ENCODE measurements at places on chromosomes 5 and 9.

- DNase-seq, result no peak
Observed at GRCh38 chr5:55993013-55993412, 1.8 kb downstream of the IL6ST start.

GRCh38 chr9:114282507-114282906 is 40.4 kb upstream of the ORM1 start:
- no peak for DNase-seq

DNA sequence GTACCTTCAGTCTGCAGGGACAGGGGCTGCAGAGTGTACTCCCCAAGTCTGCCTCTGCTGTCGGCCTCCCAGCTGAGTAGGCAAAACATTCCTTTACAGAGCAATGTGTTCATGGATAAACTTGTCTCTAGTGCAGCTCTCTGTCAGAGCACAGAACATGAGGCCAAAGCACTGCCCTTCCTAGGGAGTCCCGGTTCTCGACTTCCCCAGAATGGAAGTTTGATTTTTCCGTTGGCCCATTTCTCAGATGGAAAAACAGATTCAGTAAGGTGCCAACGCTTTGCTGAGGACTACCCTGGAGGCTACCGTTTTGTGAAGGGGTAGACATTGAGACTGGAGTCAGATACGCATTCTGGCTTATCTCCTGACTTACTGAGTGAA is 422 bp upstream of the TRIM32 start:
- DNase-seq, result no peak

DNA sequence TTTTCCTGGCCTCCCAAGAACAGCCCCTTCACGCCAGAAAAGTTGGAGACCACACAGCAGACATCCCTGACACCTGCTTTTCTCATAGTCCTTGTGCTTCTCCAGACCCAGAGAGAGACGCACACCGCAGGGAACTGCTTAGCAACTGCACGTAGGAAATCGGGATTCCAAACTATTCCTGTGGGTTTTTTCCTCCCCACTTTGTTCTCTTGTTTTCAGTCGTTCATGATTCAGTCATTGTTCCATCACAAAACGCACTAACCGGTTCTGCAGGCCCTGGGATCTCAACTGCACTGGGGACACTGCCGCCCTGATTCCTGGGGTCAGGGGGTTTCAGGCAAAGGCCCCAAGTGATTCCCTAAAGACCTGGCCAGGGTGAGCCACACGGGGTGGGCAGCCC is 588.0 kb upstream of the KLF4 start:
- no peak for DNase-seq

GRCh38 chr5:78592735-78593386 is 55.7 kb downstream of the LHFPL2 start:
- no peak for DNase-seq

- no peak for DNase-seq
Observed at GRCh38 chr5:128193665-128194390, 110.3 kb downstream of the SLC12A2 start.

DNA sequence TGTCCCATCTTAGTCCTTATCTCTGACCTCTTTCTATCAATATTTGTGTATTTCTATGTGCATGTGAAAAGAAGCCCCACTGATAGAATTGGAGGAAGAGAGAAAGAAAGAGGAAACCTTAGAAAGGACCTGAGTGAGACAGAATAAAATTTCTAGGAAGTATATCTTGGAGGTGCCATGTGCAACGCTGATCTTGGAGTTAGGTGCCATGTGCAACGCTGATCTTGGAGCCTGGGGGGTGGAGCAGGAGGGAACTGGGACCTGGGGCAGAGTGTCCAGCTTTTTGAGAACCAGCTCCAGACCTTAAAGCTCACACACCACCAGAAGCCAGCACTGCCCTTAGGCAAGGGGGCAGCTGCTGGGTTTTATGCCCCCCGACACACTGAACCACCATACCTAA is 89.4 kb downstream of the SHC3 start:
- no peak for DNase-seq

- no peak for DNase-seq
Observed at GRCh38 chr9:136055715-136056545, 39.2 kb downstream of the NACC2 start.

GRCh38 chr5:103480246-103480645 is 82.3 kb downstream of the NUDT12 start:
- DNase-seq, result no peak

DNA sequence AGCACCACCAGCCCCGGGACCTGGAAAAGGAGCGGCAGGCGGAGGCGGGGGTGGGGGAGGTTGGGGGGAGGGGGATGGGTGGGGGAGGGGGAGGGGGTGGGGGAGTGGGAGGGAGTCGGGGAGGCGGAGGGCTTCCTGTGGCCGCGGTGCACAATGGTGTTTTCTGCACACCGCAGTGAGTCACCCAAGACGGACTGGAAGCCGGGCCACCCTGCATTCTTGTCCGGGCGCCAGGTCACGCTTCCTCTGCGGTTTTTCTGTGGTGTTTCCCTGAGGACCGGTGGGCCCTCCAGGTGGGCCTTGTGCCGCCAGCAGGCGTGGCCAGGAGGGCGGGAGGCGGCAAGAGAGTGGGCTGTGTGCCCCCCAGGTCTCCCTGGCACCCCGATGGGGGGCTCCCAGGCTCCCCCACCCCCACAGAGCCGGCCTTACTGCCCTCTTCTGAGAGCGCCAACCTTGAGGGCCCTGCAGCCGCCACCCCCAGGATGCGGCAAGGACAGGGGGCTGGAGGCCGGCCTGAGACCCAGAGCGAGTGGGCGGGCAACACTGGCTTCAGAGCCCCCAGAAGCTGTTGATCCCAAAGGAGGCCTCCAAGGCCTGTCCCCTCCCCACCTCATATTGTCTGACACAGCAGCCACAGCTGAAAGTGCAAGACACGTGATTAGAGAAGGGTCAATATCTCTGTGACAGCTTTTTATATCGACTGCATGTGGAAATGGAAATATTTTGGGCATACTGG is 11.1 kb downstream of the EXD3 start:
- no peak for DNase-seq

DNA sequence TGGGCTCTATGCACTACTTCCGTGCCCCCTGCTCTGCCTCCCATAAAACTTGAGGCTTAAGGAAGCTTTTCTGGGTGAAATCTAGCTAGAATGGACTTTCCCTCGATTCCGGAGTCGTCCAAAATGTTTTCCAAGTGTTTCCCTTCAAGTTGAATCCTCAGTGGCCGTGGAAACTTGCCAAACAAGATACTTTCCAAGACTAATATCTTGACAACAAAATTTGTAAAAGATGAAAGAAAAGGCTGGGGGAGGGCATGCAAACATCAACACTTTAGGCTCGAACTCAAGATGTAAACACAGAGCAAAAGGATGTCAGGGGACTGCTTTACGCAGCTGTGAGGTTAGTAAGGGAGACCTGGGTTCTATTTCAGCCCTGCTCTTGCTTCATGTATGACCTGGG is 482.8 kb upstream of the KLF4 start:
- DNase-seq, result no peak

DNA sequence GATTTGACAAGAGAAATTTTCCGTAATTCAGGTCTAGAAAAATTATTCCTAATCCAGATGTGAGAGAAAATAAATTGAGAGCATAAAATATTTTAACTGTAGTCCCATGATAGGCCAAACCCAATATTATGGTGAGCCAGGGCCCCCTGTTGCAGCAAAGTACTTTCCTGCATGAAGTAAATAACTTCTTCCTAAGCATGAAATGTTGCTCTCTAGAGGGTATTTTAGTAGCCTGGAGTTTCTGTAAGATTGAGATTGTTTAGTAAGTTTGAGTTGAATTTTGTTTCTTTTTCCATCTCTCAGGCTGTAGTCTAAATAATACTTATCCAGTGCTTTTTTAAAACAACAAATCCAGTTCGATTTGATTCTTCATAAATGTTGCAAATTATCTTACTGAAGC is 317.5 kb upstream of the MPDZ start:
- DNase-seq, result no peak

- no peak for DNase-seq
Observed at GRCh38 chr9:33040792-33041431, 15.8 kb downstream of the DNAJA1 start.

DNA sequence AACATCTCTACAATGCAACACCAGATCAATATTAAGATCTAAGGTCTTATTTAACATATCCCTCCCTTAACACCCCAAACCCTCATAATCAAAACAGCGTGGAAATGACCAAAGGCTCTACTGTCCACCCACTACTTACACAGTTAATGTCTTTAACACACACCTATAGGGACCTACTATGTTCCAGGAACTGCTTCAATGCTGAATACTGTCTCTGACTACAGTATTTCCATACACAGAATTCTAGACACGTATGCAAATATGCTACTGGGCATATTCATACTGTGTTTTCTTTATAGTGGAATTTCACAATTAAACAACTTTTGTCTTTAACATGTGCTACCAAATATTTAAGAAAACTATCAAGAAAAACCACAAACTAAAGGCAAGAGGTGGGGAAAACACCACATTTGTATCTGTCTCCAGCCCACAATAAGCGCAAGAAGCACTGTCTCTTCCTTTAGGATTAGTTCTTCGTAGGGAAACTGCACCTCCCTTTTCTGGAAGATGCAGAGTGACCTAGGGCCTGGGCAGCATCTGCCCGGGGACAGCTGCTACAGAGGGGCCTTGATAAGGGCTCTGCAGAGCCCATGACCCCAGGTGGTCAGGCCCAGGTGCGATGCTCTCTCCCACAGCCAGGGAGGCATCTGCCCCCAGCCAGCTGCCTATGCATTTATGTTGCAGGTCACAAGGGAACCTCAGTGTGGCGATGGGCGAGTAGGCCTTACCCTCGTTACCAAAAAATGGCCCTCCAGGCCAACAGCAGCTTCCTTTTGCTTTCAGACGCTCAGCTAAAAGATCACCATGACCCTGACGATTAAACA is 55.2 kb downstream of the PSMB7 start:
- DNase-seq, result no peak

- DNase-seq, result no peak
Observed at GRCh38 chr9:21470126-21470525, 12.0 kb downstream of the IFNE start.

DNA sequence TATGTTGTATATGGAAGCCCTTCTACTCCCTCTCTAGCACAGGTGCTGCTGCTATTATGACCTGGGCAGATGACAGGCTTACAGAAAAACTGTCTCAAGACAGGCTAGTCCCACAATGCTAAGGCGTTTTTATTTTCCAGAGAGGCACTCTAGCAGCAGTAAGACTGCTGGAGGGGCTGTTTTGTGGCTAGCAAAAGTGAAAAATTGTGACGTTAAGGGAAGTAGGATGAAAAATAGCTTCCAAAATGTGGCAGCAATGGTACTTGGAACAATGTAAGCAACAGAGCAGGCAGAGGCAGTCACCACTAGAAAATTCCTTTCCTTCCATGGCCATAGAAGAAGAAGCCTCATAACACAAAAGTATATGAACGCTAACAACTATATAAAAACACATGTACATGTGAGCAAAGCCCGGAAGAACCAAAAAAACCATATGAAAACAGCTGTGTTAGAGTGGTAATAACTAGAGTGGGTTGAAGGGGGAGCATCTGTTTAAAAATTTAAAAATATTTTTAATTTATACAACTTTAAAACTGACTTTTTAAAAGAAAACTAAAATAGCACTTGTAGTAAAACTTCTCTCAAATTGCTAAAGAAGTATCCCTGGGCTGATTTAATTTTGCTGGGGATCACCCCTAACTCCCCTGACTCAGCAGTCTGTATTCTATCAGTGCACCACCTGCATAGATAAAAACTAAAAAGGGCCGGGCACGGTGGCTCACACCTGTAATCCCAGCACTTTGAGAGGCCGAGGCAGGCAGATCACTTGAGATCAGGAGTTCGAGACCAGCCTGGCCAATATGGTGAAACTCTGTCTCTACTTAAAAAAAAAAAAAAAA is 30.6 kb downstream of the CLINT1 start:
- DNase-seq, result no peak

DNA sequence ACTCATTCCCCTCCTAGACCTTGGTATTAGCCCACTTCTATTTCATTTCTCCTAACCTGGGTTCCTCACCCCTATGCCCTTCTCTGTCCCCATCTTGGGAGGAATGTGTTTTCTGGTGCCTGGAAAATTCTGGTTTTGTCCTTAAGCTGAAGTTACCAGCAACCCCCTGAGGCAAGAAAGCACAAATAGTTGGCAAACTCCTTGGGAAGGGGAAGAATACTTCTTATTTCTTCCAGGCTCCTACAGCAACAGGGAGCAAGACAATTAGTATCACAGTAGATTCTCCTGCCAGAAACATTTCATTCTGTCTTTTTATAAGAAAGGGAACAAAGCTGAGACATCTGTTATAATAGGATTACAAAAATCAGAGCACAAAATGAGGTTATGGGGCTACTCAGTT is 142.5 kb downstream of the SNCAIP start:
- DNase-seq, result no peak

- DNase-seq, result no peak
Observed at GRCh38 chr9:124478354-124478753, 28.1 kb downstream of the ADGRD2 start.

DNA sequence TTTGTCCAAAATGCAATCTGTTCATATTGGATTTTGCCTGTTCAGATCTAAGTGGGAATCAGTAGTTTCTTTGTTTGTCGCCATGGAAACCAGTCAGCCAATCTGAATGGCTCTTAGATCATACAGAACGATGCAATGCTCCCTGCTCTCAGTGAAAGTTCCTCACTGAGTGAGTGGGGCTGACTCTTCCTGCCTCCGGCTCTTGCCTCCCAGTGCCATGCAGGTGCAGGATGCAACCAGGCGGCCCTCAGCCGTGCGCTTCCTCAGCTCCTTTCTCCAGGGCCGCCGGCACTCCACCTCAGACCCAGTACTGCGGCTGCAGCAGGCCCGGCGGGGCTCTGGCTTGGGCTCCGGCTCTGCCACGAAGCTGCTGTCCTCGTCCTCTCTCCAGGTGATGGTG is at the start of gene PTPDC1:
Gene PTPDC1, plus strand, starts transcription at position 151 of the 400 bp plus-strand sequence. Its CDS starts 67 bp downstream, at position 218.
- no peak for DNase-seq

GRCh38 chr9:84387821-84388220 is 47.3 kb upstream of the SLC28A3 start:
- DNase-seq, result no peak

DNA sequence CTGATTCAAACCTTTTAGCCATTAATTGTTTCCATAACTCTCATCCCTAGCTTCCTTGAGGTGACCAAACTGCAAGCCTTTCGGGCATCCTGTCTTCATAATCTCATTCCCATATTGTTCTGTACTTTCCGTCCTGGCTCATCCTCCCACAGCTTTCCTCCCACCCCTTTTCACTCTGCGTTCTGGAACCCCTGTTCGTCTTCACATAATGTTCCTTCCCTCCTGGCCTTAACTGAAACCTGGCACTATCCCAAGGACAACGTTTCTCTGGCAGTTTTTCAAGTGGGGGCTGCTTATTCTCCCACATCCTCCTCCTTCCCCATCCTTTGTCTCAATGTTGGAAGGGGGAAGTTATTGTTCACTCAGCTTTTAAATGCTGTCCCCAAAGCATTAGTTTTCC is 1.5 kb downstream of the ZNF189 start:
- DNase-seq, result no peak

DNA sequence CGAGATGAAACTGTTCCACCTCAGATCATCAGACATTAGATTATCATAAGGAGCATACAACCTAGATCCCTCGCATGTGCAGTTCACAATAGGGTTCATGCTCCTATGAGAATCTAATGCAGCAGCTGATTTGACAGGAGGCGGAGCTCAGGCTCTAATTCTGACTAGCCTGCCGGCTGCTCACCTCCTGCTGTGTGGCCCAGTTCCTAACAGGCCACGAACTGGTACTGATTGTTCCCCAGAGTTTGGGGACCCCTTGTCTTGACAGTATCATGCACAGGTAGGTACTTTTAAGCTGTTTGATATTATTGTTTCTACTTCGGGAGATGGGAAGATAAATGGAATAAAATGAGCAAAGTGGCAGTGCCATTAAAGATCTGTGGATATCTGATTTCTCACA is 66.9 kb downstream of the ZCCHC7 start:
- no peak for DNase-seq
